ENCODE measurements at places on chromosomes 4 and X.

GRCh38 chr4:946103-946450 lies 13.8 kb downstream of the TMEM175 start:
- no peak for DNase-seq

DNA sequence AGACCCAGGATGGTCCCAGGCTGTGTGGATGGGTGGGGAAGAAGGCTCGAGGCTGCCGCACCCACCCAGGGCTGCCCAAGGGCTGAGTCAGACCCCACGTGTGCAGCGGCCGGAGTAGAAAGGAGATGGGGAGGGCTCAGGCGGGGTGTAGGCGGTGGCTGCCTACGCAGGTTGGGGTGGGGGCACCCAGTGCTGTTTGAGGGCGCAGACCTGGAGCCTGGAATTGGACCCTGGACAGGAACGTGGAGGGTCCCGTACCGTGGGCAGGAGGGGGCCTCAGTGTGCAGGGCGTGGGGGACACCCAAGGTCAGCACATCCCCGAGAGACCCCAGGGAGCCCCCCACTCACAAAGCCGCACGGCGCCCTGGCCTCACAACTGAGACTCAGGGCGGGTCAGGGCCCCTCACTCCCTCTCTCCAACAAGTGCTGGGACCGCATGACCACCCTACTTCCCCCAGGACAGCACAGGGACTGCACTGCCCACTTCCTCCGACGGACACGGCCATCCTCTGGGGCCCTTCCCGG lies 79.9 kb downstream of the FAM53A start:
- DNase-seq = no peak

- DNase-seq = no peak
These were observed 51.7 kb downstream of the SHROOM3 start for GRCh38 chr4:76486588-76487276.

DNA sequence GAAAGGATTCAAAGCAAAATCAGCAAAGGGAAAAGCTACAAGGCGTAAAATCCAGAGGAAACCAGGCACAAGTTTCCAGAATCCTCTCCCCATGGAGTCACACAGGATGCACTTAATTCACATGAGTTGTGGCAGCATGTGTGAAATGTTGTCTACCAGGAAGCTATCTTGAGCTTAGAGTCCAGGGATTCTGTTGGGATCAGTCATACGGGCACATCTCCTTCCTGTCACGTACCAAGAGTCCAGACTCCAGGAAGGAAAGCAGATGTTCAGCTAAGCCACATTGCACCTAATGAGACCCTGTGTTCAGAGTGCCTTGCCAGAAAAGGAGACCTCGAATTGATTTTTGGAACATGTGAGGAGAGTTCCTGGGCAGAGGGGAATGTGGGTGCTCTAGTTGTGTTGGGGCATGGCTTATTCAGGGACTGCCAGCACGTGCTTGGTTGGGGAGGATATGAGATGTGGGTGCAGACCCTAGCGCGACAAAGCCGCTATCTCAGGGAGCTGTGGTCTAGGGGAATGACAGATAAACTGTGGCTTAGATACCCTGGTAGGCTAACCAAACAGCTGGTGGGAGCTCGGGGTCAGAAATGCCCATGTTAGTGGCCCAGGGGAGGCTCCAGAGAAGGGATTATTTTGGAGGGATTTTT lies 70.0 kb downstream of the EVC start:
- no peak for DNase-seq

GRCh38 chr4:25031077-25031621 lies 403 bp upstream of the LGI2 start:
- peak; percentile 22 for DNase-seq

GRCh38 chr4:13481569-13481968 lies 2.6 kb downstream of the RAB28 start:
- no peak for DNase-seq

DNA sequence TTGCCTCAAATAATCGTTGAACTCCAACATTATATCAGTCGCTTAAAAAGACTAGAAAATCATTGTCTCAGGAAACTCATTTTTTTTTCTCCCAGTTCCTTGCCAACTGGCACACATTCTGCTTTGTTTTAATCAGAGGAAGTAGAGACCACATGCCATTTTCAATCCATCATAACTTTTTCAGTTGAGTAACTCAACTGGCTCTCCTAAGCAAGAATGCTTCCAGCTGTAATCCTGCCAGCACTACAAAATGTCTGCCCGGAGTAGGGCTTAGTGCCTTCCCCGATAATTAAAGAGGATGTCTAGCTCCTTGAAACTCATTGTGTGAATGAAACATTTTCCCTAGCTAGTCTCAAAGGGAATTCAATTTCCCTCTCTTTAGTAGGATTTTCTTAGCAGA lies 33.0 kb downstream of the FREM3 start:
- no peak for DNase-seq

GRCh38 chr4:48033412-48033811 lies 16.8 kb downstream of the NIPAL1 start:
- DNase-seq = no peak

- DNase-seq = no peak
These were observed 4.1 kb downstream of the ATP1B4 start for GRCh38 chrX:120365968-120366367.

- no peak for DNase-seq
These were observed 122.4 kb upstream of the HAND2 start for GRCh38 chr4:173652283-173652931.

DNA sequence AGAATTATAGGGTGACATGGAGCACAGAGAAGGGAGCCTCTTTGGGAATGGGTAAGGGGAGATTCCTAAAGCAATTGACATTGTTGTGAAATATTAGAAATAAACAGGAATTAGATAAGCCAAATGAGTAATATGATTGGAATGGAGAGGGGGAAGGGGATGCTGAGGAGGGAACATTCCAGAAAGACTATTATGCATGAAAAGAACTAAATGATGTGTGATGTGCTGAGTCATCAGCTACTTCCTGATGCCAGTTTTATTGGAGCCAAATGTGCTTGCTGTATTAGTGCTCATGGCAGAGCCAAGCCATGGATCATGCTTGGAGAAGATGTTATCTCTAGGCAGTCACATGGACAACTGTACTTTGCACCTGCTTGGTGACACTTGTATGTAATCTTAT lies 189.0 kb upstream of the HCCS start:
- DNase-seq = no peak

DNA sequence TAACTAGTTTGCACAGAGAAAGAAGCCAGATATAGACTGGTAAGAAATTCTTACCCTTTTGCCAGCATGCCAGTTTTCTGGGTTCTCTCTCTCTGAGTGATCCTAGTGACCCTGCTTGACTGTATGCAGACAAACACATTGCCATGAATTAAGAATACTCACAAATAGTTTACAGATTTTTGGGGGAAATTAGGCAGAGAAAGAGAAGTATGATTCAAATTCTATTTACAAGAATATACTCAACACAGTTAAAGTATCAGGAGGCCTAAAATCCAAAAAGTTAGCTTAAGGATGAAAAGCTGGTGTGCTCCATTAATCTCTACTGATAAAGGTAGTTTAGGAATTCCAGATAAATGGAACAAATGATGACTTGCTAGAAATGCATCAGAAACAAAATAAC lies 18.4 kb downstream of the MOB1B start:
- DNase-seq = no peak

DNA sequence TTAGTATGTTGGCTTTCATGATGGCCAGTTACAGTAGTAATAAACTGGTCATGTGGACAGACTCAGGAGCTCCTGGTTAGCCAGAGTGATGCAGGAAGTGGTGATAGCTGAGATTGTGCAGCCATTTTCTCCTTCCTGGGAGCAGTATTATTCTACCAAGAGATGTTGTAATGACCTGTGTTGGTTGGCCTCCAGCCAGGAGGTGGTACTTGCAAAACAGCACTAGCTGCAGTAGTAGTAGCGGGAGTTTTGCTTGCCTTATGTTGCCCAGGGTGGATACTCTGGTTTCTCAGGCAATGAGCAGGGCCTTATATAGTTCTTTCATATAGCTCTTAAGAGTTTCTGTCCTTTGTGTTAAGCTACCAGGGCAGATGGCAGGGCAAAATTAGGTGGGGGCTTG lies 998.8 kb downstream of the GLUD2 start:
- no peak for DNase-seq

- DNase-seq = no peak
These were observed 1.7 kb downstream of the NUDT10 start for GRCh38 chrX:51334276-51334675.

DNA sequence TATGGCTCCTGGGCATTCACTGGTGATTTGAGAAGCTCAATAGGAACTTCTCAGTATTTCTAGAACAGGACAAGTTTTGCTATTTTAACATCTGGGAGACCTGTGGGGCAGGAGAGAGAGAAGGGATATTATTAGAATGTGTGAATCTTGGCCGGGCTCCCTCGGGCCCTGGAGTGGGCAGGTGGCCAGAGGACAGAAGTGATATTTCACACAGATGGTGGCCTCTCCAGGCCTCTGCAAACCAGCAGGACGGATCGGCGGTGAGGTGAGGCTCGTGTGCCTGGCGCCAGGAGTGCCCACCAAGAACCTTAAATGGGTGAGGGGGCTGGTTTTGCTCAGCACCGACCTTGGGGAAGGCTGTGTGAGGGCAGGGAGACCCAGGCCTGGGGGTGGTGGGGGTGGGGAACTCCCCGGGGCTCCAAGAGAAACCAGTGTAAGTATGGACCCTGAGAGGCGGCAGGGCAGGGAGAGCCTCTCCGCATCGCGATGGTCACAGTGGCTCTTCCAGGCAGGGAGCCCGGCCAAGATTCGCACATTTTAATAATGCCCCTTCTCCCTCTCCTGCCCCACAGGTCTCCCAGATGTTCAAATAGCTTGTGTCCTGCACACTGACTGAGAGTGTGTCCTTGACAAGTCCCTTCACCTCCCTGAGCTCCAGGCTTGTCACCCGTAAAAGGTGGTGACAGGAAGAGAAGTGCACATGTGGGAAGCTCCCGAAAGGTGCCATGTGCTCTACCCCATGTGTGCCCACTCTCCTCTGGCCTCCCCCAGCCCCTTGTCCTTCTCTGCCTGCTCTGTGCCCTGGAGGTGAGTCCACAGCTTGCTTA lies 64.9 kb downstream of the SORCS2 start:
- DNase-seq = no peak

DNA sequence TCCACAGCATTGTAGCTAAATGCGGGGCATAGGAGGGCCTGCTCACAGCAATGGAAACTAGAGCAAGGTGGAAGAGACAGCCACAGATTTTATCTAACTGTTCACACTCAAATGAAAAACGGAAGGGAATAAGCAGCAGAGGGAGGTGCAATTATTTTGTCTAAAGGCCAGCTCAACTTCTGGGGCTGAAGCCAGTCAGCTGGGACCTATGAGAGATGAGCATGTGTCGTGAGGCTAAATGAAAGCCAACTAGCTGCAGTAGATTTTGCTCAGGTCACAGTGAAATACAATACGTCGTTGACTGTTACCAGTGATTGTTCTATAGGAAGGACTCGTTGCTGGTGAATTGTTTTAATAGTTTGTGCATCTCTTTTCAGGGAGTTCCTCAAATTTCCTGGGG lies 26.4 kb upstream of the FGFBP2 start:
- no peak for DNase-seq

GRCh38 chr4:155802190-155802959 lies 43.6 kb downstream of the GUCY1B1 start:
- no peak for DNase-seq

- no peak for DNase-seq
These were observed 235.4 kb downstream of the SPRY1 start for GRCh38 chr4:123631786-123632692.

DNA sequence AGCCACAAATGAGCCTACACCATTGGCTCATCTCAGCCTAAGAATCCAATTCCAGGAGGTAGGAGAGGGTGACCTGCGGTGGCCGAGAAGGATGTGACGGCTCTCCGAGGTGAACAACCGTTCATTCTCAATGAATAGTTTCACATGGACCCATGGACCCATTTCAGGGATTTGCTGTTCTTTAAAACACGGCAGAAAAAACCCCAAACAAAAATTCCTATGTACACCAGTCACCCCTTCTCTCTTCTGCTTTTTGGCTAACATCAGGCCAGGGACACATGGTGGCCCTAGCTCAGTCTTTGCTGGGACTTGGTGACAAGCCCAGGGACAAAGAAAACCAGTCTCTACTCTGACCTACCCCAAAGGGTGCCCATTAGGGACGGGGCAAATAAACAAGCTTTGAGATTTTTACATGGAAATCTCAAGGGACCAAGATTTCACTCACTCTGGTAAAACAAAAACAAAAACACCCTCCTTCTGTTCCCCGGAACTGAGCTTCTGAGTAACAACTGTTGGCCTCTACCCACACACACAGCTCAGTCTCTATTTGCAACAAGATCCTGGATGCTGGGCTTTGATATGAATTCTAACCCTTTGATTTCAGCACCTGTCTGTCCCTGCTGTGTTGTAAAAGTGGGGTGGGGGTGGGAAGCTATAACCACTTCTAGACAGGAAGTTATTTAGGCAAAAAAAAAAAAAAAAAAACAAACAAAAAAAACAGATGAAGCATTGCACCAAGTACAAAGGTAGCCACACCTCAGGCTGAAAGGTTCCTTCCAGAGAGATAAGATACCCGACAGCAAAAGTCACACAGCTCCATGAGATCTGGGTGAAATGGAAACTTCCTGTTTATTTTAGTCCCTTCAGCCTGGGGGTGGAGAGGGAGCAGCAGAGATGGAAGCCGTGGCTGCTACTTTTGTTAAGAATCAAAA lies 49.0 kb downstream of the DDX3X start:
- no peak for DNase-seq

DNA sequence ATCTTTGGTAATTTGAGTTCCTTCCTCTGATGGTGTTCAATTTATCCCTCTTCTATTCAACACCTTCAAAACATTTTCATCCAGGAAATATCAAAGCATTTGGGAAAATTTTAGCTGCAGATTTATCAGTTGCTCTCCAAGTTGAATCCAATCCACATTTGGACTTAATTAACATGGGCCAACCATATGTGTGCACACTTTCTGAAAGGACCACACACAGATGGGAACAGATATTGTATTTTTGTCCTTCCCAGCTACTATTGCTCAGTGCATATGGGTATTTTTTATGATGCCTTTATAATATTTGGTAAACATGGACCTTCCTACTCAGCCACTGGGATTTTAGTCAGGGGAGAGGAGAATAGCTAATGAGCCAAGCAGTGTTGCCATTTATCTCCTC lies 65.2 kb downstream of the GLRA2 start:
- DNase-seq = no peak

DNA sequence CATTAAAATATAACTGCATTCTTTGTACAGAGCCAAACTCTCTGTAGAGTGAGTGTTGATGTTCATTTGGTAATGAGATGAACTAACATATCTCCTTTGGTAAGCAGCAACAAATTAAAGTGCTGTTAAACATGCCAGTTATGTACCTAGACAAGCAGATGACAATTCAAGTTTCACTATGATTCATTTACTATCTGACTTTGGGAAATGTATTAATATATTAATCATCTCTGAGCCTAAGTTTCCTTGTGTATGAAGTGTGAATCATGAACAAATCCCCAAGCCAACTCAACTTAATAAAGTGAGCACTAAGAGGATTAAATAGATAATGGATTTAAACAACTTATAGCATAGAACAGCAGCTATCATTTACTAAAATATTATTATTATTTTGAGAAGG lies 1044.2 kb downstream of the GLUD2 start:
- DNase-seq = no peak

DNA sequence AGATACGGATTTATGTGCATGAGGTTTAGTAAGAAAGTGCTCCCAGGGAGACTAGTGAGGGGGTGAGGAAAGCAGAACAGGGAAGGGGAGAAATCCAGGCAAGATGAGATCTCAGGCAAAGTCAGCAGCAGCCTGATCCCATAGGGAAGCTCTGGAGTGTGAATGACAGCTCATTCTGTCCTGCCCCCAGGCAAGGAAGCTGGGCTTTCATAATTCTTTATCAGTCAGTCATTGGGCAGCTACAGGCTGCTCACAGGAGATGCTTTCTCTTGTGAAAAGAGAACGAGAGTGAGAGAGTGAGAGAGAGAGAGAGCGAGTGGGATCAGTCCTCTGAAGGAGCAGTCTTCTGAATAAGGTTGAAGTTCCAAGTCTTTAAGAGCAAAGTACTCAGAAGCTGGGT lies 48.1 kb downstream of the SRPX start:
- DNase-seq = no peak
